ENCODE measurements at places on chromosomes 16 and 17. TPM values are rescaled to one million over a fixed set of nuclear protein-coding genes. Genes with fewer than 3 reads are reported as not detected.

GRCh38 chr17:69997332-69997731 lies 77.7 kb upstream of the KCNJ16 start:
- no peak overlapping the region for H3K27ac ChIP-seq
- H3K27me3 ChIP-seq: no peaks in the 10 kb centered on the region
- no peaks in the 10 kb centered on the region for H3K36me3 ChIP-seq
- peaks cover 28% of the 10 kb centered on the region for H3K4me1 ChIP-seq
- H3K4me3 ChIP-seq: no peak overlapping the region

DNA sequence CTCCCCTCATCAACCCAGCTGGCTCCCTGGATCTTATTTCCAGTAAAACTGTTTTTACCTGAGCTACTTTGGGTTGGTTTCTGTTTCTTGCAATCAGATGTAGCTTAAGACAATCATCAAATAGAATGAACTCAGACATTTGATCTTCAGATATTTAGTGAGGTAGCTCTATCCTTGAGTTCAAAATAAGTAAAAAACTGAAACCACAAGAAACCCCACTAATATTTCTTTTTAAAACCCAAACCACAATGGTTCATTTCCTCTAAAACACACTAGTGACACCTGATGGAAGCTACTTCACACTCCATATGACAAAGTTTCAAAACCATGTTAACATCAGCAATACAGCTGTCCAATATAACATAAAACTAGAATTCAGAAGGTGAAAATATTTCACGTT lies 37.8 kb downstream of the CACNG1 start:
- no peak overlapping the region for H3K27ac ChIP-seq
- H3K36me3 ChIP-seq: peaks cover 2% of the 10 kb centered on the region
- no peak overlapping the region for H3K4me3 ChIP-seq
- no peaks in the 10 kb centered on the region for H3K27me3 ChIP-seq

- no peak overlapping the region for H3K4me3 ChIP-seq
- H3K36me3 ChIP-seq: no peaks in the 10 kb centered on the region
- no peak overlapping the region for H3K27ac ChIP-seq
- peaks cover 8% of the 10 kb centered on the region for H3K4me1 ChIP-seq
- no peak for DNase-seq
- no peaks in the 10 kb centered on the region for H3K27me3 ChIP-seq
Observed at GRCh38 chr17:57566721-57567120, 178.4 kb downstream of the CCDC182 start.

DNA sequence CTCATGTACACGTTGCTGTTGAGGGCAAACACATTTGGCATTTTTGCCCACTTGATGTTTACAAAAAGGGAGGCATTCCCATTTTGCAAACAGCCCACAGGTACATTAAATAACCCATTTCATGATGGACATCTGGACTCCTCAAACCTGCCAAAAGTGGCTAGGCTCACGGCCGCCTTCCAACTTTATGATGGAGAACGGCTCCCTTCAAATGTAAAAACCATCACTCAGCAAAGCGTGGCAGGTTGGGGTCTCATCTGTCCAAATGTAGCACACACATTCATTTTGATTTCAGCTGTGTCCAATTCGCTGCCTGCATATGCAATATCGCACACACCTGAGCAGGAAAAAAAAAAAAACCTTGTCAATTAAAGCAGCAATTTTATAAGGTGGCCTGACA lies 417.8 kb downstream of the TMEM114 start:
- no peaks in the 10 kb centered on the region for H3K27me3 ChIP-seq
- DNase-seq: no peak
- H3K4me1 ChIP-seq: no peaks in the 10 kb centered on the region
- H3K27ac ChIP-seq: no peak overlapping the region

The FA2H gene
- 21.3 TPM for total RNA-seq

DNA sequence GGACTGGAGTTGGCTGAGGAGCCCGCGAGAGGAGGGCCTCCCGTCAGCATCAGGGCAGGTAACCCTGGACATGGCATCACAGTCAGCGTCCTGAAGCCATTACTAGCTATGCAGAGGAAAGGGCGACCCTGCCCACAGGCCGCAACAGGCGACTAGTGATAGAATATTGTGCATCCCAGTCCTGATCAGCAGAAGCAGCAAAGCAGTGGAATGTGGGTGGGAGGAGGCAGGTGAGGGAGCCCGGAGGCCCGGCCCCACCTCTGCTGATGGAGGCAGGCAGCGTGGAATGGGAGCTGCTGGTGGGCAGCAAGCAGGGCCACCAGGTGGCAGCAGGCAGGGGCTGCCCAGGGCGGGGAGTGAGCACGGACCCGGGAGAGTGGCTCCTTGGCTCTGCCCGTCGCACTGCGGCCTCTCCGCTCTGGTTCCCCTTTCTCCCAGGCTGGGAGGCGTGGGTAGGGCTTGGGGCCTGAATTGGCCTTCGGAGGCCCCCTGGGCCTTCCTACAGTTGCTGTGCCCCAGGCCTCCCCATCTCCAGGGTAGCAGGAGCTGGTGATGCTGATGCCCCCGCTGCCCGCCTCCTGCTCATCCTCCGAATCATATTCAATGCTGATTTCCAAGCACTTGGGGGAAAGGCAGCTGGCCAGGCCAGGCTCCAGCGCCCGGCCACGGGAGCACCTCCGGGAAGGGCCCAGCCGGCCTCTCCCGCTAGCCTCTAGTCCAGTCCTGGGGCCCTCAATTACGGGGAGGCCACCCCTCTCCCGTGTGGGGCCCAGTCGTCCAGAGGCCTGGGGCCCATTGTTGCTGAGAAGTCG lies 20.2 kb downstream of the TSPOAP1 start:
- H3K27me3 ChIP-seq: no peaks in the 10 kb centered on the region
- H3K27ac ChIP-seq: no peak overlapping the region
- no peak overlapping the region for H3K4me3 ChIP-seq
- peak; percentile 62 for DNase-seq
- no peaks in the 10 kb centered on the region for H3K4me1 ChIP-seq

The CBFA2T3 gene
- total RNA-seq: 0.35 TPM

The CXCL16 gene
- total RNA-seq: 55.3 TPM

DNA sequence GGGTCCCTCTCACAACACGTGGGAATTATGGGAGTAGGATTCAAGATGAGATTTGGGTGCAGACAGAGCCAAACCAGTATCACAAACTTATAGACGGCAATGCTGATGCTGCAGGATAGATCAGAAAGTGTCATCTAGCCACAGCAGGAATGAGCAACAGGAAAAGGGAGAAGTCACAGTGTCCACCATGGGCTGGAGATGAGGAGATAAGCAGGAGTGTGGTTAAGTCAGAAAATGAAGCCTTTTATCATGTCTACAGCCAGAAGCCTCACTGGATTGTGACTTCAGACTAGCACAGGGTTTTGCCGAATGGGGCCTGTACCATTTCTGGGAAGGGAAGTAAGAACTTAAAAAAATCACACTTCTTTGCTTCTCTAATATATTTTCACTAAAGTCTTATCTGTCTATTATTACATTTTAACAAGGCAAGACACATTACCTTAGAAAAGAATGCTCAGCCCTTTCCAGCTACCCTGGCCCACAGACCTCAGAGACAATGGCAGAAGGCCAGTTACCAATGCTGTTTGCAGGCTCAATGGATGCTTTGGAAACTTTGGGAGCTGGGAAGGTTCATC lies 490.2 kb upstream of the SALL1 start:
- no peaks in the 10 kb centered on the region for H3K4me1 ChIP-seq
- no peaks in the 10 kb centered on the region for H3K27me3 ChIP-seq
- no peak overlapping the region for H3K4me3 ChIP-seq
- no peak overlapping the region for H3K27ac ChIP-seq

- peaks cover 51% of the 10 kb centered on the region for H3K4me1 ChIP-seq
- H3K36me3 ChIP-seq: no peaks in the 10 kb centered on the region
- peak overlapping the region; percentile 66 for H3K4me3 ChIP-seq
- peak overlapping the region; percentile 49 for H3K27ac ChIP-seq
Observed at GRCh38 chr16:17469011-17469740, 1.6 kb downstream of the XYLT1 start.

- H3K27ac ChIP-seq: no peak overlapping the region
- peaks cover 5% of the 10 kb centered on the region for H3K4me1 ChIP-seq
- no peaks in the 10 kb centered on the region for H3K36me3 ChIP-seq
- no peak overlapping the region for H3K4me3 ChIP-seq
- H3K27me3 ChIP-seq: no peaks in the 10 kb centered on the region
Observed at GRCh38 chr17:49552070-49552751, 23.5 kb upstream of the NXPH3 start.

Measured in Caco-2 (cell line).